Liver (tissue), 10 donors: ENCODE measurements at places on chromosomes 3 and 15. TPM values are rescaled to one million over a fixed set of nuclear protein-coding genes. Genes with fewer than 3 reads are reported as not detected.

Gene GNAT1
- total RNA-seq, result not detected

Gene MME
- 20.7 TPM for total RNA-seq

DNA sequence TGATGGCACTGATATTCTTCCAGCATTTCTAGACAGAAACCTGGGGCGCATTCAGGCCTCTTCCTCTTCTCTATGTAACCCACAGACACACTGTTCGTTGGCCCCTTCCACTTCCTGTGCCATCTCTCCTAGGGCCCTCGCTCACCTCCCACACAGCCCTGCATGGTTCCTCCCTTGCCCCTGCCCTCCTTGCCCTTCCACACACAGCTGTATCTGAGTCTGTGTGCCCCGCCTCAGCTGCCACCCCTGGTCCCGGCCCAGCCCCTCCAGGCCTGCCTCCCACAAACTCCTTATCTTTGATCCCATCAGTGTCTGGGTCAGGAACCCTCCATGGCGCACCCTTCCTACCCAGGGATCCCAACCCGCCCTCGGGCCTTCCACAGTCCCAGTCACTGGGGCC, 37.9 kb downstream of the RAB6B start:
- DNase-seq, result no peak
- no peaks in the 10 kb centered on the region for H3K36me3 ChIP-seq
- no peak overlapping the region for H3K4me3 ChIP-seq
- H3K4me1 ChIP-seq, result no peaks in the 10 kb centered on the region
- no peak overlapping the region for H3K27ac ChIP-seq

DNA sequence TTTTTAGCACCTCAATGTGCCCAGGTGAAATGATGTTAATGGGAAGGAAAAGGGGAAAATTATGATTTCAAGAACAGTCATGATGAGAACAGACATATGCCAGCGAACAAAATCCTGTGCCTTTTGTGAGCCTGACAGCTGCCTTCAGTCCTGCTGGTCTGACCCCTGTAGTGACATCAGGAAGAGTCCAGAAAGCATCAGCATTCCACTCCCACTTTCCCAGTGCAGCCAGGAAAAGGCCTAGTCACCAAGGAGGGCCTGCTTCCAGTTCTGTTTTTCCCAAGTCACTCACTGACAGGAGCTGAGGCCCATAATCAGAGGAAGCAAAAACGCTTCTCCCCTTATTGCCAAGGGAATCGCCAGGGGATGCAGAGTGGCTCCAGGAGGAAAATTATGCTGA, 218.4 kb downstream of the ABHD5 start:
- no peaks in the 10 kb centered on the region for H3K36me3 ChIP-seq
- no peak overlapping the region for H3K4me3 ChIP-seq
- H3K27me3 ChIP-seq, result no peaks in the 10 kb centered on the region
- no peaks in the 10 kb centered on the region for H3K4me1 ChIP-seq
- no peak for DNase-seq
